Sigmoid colon (tissue), 7 donors: ENCODE measurements at places on chromosomes 7 and 10.

- DNase-seq, result no peak
- no peak overlapping the region for H3K27ac ChIP-seq
- no peaks in the 10 kb centered on the region for H3K27me3 ChIP-seq
- no peak overlapping the region for H3K4me3 ChIP-seq
- H3K36me3 ChIP-seq, result no peaks in the 10 kb centered on the region
Observed at GRCh38 chr7:3194501-3195141, 106.4 kb upstream of the SDK1 start.

GRCh38 chr7:135377171-135377570 lies 132.7 kb downstream of the CNOT4 start:
- no peak overlapping the region for H3K4me3 ChIP-seq
- H3K36me3 ChIP-seq, result no peaks in the 10 kb centered on the region

- H3K4me3 ChIP-seq, result no peak overlapping the region
Observed at GRCh38 chr10:118340486-118340885, 1.6 kb downstream of the FAM204A start.

GRCh38 chr10:101118031-101118430 lies 13.1 kb upstream of the TLX1 start:
- no peak overlapping the region for H3K27ac ChIP-seq
- DNase-seq, result no peak
- no peaks in the 10 kb centered on the region for H3K36me3 ChIP-seq
- peaks cover 82% of the 10 kb centered on the region for H3K27me3 ChIP-seq
